ENCODE measurements at places on chromosomes 4 and X.

DNA sequence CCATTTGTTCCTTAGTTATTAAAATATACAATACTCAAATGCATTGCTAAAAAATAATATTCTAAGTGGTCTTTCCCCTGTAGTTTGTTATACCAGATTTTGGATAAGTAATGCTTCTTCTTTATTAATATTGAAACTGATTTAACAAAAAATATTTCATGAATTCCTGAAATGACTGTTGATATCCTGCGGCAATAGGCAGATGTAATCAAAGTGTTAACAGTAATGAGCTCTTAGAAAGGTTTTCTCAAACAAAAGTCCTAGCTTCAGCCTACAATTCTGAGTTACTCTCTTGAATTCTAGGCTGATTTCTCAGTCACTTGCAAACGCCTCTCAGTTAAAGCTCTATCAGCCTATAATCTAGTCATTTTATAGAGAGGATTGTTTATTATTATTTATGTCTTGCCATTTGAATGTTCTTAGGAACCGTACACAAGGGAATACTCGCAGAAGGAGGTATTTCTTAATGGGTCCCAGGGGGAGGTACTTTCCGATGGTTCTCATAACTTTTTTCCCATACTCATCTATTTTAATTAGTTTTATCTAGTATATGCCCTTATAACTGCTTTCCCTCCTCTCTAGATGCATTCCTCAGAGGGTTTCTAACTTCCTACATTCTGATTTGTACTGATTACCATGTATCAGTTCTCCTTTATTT lies 96.8 kb downstream of the FNIP2 start:
- DNase-seq = no peak

DNA sequence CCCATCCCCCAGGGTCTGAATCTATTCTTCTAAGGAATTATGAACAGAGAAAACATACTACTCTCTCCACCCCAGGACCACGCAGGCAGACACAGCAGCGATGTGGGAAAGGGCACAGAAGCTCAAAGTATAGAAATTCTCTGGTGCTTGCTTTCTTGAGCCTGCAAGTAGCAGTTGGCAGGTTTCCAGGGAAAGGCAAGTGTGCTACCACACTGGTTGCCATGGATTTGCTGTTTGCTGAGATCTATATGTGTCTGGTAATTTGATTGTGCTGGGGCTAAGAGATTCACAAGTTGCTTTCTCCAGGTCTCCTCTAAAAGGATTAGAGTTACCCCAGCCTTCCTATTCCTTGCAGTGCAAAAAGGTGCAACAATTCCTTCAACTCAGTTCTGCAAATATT lies 83.1 kb downstream of the GUCY2F start:
- DNase-seq = no peak

DNA sequence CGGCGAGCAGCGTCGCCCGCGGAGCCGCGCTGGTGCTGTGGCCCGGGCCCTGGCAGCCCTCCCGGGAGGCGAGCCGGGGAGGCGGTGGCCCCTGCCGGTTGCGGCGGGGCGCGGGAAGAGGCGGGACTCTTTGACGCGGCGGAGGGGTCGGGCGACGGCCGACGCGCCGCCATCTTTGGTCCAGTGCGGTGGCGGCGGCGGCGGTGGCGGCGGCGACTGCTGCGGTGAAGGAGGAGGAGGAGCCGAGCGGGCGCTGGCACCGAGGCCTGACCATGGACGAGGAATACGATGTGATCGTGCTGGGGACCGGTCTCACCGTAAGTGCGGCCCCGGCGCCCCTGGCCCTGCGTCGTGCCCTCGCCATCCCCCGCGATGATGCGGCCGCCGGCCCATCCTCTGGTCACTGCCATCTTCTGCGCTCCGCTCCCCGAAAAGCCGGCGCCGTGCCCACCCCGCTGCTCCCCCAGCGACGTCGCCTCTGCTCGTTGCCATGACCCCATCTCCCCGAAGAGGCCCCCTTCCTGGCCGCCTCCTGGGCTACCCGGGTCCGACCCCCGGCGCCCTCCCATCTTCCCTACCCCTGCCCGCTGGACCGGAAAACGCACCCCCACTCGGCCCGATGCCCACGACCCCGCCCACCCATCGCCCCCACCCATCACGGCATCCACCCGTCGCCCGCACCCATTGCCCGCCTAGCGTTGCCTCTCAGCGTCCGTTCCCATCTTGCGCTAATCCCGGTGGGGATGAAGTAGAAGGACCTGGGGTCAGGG lies at the start of gene GDI1:
Gene GDI1 (plus strand): TSS at position 172 of the 770 bp plus-strand sequence. CDS start 101 bp downstream, at position 273.
- DNase-seq = peak; percentile 27

GRCh38 chr4:179927473-179927872 lies 2315.7 kb upstream of the TENM3 start:
- no peak for DNase-seq

GRCh38 chr4:722851-723360 lies 17.3 kb downstream of the PCGF3 start:
- DNase-seq = no peak

GRCh38 chrX:153724252-153725038 lies at the start of the genes ABCD1 and BCAP31:
ABCD1 (plus strand) TSS chrX:153724856; CDS start chrX:153725267, 411 bp downstream.
BCAP31 (minus strand) TSS chrX:153724387; CDS start chrX:153723244, 1,143 bp downstream.
- DNase-seq = peak; percentile 81

GRCh38 chr4:107253579-107254068 lies 217.5 kb upstream of the DKK2 start:
- no peak for DNase-seq

DNA sequence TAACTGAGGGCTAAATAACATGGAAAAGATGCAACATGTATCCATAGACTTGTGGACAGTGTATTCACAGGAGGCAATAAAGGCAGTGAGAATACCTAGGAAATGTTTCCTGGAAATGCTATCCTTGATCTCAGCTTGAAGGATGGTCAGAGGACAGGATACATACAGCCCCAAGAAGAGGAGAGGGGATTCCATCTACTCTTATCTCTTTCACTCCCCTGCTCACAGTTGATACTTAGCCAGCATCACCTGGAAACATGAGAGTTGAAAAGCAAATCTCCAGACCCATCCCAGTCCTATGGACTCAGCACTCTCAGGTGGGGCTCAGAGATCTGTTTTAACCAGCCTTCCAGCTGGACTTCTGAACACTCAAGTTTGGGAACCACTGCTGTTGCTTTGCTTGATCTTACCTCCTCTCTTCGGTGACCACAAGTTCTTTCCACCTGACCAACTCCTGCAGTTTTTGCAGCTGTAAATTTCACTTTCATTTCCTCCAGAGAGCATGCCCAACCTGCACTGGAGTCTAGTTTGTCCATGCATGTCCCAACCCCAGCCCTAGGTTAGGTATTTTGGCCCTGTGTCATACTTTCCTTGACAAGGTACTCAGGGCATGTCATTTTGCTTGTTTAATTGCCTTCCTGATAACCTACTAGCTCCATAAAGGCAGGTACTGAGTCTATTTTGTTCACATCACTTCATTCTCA lies 10.4 kb downstream of the RELL1 start:
- no peak for DNase-seq

DNA sequence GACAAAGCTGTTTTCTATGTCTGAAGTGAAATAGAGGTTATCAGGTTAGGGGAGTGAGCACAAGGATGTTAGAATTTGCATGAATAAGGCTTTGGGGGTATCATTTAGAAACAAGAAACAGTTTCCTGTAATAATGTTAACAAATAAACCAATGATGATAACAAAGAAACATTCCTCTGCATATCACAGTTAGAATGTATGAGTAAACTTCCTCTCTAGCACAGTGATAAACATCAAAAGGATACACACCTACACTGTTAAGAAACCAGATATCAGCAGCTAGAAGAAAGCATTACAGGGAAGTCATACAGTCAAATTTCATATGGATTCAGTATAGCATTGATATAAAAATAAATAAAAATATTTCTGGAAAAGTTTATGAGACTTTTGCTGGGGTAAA lies 340.0 kb upstream of the MAGEB16 start:
- DNase-seq = no peak

DNA sequence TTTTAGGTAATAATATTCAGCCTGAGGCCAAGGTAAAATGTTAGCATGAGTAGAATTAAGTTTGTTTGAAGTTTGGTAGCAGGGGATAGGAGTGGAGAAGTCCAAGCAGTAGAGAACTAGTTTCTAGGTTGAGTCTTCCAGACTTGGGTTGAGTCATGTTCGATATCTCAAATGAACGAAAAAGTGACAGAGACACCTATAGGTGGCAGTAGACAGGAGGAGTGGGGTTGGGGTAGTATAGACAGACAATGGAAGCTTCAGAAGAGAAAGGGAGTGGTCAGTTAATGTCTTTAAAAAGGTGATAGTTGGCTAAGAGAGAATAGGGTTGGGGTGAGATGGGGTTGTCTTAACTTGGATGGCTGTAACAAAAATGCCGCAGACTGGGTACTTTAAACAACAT lies 58.7 kb upstream of the EMCN start:
- no peak for DNase-seq

DNA sequence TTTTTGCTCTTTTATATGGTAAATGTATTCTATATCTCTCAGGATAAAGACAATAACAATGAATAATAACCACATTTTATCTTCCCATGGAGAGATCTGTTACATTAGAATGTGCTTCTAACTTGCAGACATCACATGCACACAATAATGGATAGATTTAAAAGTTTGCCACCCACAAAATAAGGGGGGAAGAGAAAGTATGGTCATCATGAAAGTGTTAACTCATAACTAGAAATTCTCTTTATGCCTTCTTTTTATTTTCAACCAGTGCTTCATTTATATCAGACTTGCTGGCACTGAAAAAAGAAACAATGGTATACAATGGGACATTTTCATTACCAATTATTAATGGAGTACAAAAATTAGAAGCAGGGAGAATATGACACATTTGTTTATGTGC lies 470.0 kb downstream of the FAT4 start:
- no peak for DNase-seq

DNA sequence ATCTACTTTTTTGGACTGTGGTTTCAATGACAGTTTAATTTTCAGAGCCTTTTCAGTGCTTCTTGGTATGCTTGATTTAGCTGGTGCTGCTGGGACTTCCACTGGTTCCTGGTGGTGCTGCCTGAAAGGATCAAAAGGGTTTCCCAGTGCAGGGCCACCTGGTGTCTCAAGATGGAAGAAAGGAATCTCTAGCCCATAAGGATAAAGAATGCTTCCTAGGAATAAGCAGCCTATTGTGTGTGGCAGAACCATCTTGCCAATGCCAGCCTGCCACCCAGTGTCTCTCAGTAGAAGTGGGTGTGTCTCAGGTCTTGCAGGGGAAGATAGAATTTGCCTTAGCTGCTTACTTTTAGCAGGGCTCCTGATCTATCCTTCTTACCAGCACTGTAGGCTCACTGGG lies 15.0 kb upstream of the RAI2 start:
- DNase-seq = no peak

DNA sequence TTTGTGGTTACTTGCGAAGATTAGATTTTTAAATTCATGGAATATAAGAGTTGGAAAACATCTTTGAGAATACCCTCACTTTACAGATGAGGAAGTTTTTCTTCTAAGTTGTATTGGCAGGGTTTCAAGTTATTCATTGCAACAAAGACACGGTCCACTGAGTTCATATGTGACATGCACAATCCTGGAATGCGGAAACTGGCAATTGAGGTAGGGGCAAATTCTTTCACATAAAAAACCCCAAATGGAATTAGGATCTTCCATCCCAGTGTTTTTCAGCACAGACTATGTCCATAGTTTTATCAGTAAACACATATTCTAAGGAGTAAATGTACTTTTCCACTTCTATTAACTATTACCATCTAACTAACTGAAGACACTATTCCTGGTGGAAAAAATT lies 81.8 kb upstream of the NAP1L5 start:
- DNase-seq = no peak

DNA sequence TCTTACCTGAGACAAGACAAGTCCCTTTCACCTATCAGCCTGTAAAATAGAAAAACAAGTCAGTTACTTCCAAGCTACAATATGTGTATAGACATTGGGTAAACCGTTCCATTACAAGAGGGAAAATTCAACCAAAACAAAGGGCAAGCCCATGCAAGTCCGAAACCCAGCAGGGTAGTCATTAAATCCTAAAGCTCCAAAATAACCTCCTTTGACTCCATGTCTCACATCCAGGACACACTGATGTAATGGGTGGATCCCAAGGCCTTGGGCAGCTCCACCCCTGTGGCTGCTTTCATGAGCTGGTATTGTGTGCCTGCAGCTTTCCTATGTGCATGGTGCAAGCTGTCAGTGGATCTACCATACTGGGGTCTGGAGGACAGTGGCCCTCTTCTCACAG lies 14.7 kb upstream of the FAM47B start:
- DNase-seq = no peak

DNA sequence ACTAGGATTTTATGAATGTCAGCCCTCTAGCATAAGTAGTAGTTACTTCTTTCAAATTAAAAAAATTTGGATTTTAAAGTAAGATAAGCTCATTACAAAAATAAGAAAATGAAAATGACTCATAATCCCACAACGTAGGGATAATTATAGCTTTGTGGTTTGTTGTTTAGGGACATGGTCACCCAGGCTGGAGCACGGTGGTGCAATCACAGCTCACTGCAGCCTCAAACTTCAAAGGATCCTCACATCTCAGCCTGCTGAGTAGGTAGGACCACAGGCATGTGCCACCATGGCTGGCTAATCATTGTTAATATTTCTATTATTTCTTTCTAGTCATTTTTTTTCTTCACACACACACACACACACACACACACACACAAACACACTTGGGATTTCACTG lies 57.6 kb downstream of the PLAC1 start:
- no peak for DNase-seq

DNA sequence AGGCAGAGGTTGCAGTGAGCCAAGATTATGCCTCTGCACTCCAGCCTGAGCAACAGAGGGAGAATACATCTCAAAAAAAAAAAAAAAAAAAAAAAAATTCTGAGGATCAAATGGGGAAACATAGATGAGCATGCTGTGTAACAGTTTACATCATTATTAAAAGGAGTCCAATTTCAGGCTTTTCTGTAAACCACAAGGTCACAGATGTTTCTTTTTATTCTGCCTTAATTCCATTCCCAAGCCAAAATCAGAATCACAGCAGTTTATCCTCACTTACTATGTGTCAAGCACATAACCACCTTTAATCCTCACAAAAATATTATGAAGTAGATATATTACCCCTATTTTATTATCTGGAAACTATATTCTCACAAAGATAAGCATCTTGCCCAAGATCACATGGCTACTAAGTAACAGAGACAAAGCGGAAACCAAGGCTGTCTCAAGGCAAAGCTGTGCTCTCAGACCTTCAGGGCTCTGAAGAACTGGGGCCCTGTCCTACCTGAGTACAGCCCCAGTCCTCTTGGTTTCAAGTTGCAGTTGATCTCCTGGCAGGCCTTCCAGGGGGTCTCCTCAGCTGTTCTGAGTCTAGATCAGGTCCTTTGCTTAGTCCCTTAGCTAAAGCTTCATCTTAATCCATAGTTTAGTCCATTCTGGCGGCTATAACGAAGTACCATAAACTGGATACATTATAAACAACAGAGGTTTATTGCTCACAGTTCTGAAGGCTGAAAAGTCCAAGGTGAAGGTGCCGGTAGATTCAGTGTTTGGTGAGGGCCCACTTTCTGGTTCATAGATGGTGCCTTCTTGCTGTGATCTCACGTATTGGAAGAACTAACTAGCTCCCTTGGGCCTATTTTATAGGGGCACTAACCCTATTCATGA lies 141.3 kb downstream of the PALLD start:
- DNase-seq = no peak

DNA sequence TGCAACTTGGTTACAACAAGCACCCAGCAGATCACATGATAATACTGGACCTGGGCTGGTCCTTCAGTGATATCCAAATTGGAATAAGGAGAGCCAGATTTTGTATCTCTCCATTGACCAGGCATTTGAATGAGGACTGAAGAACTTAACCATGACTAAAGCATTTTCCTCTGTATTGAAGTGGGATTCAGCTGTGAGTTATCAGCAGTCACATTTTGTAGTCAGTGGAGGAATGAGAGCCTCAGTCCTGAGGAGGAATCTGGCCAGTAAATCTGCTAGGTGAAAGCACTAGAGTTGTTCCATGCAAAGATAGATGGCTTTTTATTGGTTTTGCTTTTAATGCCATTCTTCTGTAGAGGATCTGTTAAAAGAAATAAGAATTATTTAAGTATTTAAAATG lies 1506.0 kb downstream of the PCDH7 start:
- no peak for DNase-seq

All from stimulated activated CD4-positive, alpha-beta T cell treated with anti-CD3 and anti-CD28 coated beads, Interleukin-1b, Interleukin-23, amount 100 ng/mL, for 4 hours (primary cell).